ENCODE measurements at places on chromosomes 11 and 22. TPM values are rescaled to one million over a fixed set of nuclear protein-coding genes. Genes with fewer than 3 reads are reported as not detected.

HEPACAM gene
- not detected for total RNA-seq

AASDHPPT gene
- total RNA-seq = 58.6 TPM

DDTL gene
- total RNA-seq = 4.1 TPM

VPS37C gene
- 15.1 TPM for total RNA-seq

MRGPRX3 gene
- not detected for total RNA-seq

TALDO1 gene
- 247 TPM for total RNA-seq

NELL1 gene
- not detected for total RNA-seq

ANGPTL5 gene
- total RNA-seq = not detected

CSF2RB gene
- not detected for total RNA-seq

JHY gene
- total RNA-seq = 6.8 TPM

DEUP1 gene
- not detected for total RNA-seq

MYEOV gene
- total RNA-seq = 2.7 TPM

C11orf91 gene
- not detected for total RNA-seq

ALDH3B1 gene
- 16.8 TPM for total RNA-seq

LINC01488 gene
- total RNA-seq = not detected

MPPED1 gene
- total RNA-seq = not detected

MOV10L1 gene
- total RNA-seq = 0.71 TPM

ZNF280B gene
- 3.1 TPM for total RNA-seq

SMTNL1 gene
- total RNA-seq = not detected

PICALM gene
- total RNA-seq = 341 TPM

SCGB1D2 gene
- not detected for total RNA-seq

NRXN2 gene
- 0.12 TPM for total RNA-seq

F2 gene
- total RNA-seq = not detected

KRTAP5-4 gene
- not detected for total RNA-seq

OR8A1 gene
- not detected for total RNA-seq

FAT3 gene
- 1.2 TPM for total RNA-seq

PLCB3 gene
- 24.0 TPM for total RNA-seq

MRGPRF gene
- 0.25 TPM for total RNA-seq

MAPK8IP1 gene
- 11.7 TPM for total RNA-seq

OSM gene
- not detected for total RNA-seq

NAP1L4 gene
- total RNA-seq = 120 TPM

ACER3 gene
- 21.4 TPM for total RNA-seq

TMA7B gene
- not detected for total RNA-seq

MS4A12 gene
- 0.27 TPM for total RNA-seq

RBMXL2 gene
- total RNA-seq = not detected

C1QTNF6 gene
- 14.0 TPM for total RNA-seq

SMIM35 gene
- not detected for total RNA-seq

OR4C15 gene
- not detected for total RNA-seq

MFRP gene
- not detected for total RNA-seq

ACCS gene
- 0.39 TPM for total RNA-seq

A4GALT gene
- 2.5 TPM for total RNA-seq

OR2AG2 gene
- not detected for total RNA-seq

IGSF22 gene
- total RNA-seq = not detected

DMC1 gene
- total RNA-seq = 0.10 TPM

TMEM191B gene
- not detected for total RNA-seq

ZNF214 gene
- 1.4 TPM for total RNA-seq

OR2AT4 gene
- total RNA-seq = not detected

DRD4 gene
- total RNA-seq = not detected

MPZL3 gene
- total RNA-seq = 8.7 TPM

PHOX2A gene
- not detected for total RNA-seq

NAALAD2 gene
- 0.15 TPM for total RNA-seq

KCTD14 gene
- 11.4 TPM for total RNA-seq

CHRNA10 gene
- 0.86 TPM for total RNA-seq

GPHA2 gene
- not detected for total RNA-seq

Measured in M059J (cell line).